ENCODE measurements at places on chromosomes 7 and 10. TPM values are rescaled to one million over a fixed set of nuclear protein-coding genes. Genes with fewer than 3 reads are reported as not detected.
A peak's percentile ranks its signal among the peaks of the same experiment; 100 is the strongest.

- no peak for DNase-seq
Measured at GRCh38 chr7:143048827-143049226, 3.3 kb upstream of the OR6V1 start.

DNA sequence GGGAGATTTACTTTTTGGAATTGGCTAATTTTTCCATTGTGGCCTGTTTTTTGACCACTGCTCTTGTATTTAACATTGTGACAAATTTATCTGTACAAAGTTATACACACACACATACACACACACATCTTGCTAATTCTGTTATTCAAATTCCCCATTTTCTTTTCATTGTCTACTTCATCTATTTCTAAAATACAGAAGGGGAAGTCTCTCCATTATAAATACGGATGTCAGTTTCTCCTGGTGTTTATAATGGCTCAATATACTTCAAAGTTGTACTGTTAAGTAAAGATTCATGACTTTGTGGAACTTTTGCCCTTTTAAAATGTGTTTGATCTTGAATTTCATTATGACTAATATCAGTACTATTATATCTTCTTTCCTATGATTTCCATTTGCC lies 81.0 kb downstream of the CNOT4 start:
- DNase-seq: no peak

- DNase-seq: no peak
Measured at GRCh38 chr7:107559864-107560263, 3.9 kb downstream of the COG5 start.

DNA sequence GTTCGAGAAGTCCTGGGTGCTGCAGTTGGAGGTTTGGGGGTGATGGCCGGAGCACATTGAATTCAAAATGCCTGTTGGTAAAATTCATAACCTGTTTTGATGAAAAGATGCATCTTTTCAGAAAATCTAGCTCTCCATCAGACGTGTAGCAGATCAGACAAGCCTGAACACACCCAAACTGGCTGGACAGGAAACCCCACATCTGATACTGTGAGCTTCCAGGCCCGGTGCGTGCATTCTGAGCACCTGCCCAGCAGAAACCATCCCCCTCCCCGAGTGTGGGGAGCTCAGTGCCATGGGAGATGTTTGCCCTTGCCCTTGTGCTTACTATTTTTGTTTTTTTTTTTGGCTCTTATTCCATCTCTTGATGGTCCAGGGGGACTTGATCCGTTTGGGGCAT lies 417.1 kb downstream of the TCERG1L start:
- no peak for DNase-seq

GRCh38 chr7:23394488-23395171 lies 75.7 kb downstream of the IGF2BP3 start:
- no peak for DNase-seq

GRCh38 chr7:126040114-126041045 lies 1110.8 kb upstream of the POT1 start:
- DNase-seq: no peak

- DNase-seq: no peak
Measured at GRCh38 chr7:39407723-39408122, 158.5 kb upstream of the YAE1 start.

DNA sequence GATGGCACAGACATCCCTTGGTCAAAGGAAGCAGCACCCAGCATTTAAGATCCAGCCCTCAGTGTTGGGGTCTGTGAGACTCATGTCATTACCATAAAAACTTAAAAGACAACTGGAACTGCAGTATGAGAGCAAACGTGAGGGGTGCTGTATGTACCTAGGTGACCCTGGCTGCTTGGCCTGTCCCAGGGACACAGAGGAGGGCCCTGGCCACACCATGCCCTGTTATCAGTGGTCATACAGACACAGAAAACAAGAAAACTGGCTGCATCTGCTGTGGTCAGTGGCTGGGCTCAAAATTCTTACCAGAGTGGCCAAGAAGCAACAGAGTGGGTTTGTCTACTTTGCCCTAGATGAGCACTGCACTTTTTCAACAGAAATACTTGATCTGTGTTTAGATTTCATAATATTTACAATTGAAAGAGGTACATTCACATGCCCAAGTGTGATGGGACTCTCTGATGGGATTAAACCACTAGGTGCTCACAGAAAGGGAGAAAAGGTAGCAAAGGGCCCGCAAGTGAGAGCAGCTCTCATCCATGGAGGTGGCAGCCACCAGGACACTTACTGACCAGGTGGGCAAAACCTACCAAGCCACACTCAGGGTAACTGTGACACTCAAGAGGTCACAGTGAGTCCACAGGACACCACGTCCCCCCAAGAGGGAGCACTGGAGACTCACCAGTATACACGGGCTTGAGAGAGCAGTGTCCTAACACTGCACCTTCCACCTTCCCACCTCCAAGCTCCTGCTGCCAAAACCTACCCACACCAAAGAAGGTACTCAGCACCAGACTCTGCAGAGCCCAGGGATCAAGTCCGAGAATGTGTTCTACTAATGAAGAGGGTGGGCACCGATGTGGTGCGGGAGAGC lies 68.1 kb upstream of the CAMK2B start:
- no peak for DNase-seq

DNA sequence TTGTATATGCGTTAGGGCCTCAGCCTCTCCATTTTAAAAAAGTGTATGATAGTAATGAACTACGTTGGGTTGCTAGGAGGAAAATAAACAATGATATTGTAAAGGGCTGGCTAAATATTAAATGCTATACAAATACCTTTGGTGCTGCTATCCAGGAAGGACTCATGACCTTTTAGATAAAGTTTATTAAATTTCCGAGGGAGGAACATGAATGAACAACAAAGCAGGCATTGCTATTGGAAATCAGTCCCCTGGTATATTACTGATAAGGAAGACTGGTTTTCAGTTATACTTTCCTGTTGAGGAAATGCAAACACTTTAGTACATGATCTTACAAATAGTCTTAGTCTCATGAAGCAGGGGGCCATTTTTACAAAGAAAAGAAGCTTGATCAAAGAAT lies 17.2 kb upstream of the AGR2 start:
- no peak for DNase-seq

DNA sequence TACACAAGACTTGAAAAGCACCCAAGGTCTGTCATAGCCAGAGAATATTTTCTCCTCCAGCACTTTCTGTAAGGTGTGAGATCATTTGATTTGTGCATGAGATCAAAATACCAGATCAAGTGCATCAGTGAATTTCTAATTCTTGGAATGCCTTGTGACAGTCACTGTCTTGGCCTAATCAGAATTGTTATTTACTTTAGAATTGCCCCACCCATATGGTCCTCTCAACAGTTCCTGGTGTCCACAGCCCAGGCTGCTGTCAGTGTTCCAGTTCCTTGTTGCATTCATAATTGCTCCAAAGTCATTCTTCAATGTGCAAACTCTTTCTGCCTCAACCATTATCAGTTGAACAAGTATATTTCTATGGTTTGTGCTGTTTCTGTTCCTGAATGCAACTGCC lies 770.2 kb downstream of the NRG3 start:
- no peak for DNase-seq

- no peak for DNase-seq
Measured at GRCh38 chr7:19020062-19020461, 97.4 kb downstream of the TWIST1 start.

DNA sequence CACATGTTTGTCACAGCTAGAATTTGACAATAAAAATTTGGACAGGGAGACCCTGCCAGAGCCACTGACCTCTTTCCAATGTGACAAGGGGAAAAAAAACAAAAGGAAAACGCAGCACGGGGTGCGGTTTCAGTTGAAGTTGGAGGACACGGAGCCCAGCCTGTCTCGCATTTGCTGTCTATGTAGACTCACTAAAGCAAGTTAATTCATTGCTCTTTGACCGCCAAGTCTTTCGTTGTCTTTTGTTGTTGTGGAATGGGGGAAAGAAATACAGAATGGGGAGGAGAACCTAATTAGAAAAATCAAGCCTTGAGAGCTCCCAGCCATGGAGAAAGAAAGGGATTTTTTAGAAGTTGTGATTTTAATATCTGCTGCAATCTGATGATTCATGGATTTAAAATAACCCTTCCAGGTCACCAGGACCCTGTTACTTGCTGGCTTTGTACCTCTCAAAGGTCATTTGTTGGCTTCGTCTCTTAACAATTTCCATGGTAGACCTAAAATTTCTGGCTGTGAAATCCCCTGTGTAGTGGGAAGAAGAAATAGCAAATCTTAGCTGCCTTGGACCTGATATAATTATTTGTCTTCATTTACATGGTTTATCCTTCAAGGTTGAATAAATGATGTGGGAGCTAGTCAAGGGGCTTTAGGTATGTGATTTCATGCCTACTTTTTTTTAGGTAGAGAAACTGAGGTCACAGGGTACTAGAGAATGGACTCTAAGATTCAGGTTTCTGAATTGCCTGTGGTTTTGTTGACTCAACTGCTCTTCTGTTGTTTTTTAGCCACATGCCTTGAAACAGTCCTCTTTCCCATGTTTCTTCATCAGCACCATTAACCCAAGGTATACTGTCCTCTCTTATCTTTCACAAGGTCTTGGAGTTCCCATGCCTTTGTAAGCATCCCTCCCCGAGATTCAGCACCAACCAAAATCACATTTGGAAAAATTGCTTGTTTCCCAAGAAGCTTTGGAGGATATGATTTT lies 78.7 kb downstream of the TCF7L2 start:
- no peak for DNase-seq

GRCh38 chr10:118793545-118793944 lies 38.8 kb upstream of the CACUL1 start:
- no peak for DNase-seq

DNA sequence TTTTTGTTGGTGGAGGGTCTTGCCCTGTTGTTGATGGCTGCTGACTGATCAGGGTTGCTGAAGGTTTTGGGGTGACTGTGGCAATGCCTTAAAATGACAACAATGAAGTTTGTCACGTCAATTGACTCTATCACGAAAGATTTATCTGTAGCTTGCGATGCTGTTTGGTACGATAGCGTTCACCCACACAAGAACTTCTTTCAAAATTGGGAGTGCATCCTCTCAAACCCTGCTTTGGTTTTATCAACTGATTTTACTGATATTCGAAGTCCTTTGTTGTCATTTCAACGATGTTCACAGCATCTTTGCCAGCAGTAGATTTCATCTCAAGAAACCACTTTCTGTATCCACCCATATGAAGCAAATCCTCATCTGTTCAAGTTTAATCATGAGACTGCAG lies 26.0 kb downstream of the NAMPT start:
- DNase-seq: no peak

- DNase-seq: no peak
Measured at GRCh38 chr7:47284691-47285635, 296.9 kb downstream of the TNS3 start.

DNA sequence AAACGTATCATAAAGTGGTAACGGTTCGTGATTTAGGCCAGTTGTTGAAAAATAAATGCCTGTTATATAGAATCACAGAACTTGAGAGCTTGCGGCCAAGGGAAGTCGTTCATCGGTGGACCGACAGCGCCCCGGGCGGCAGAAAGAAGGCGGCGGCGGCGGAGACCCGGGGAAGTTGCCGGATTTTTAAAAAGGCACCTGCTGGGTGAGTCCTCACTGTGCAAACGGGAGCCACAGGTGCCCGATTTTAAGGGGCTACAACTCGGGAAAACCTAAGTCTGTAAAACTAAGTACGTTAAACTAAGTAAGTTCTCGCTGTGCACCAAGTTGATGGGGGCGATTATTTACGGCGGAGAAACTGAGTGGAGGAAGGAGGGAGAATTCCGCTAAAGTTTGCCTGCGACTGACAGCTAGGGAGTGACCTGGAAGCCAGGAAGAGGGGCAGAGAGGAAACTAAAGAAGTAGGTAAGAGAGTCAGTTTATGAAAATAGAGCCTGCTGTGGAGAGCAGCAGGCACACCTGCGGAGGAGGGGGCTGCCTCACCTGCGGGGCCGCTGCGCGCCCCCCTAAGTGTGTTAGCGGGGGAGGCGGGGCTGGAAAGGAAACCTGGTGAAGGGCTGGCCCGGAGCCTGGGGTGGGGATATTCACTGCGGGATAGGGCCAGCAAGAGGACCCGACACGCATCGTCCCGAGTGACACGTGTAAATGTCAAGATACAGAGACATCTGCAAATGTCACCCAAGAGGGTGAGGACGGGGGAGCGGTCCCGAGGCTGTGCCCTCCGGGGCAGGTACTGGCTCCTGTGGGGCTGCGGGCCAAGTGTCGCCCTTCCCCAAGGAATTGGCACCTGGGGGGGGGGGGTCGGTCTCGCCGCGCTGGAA lies 996 bp downstream of the ADAM12 start:
- peak; percentile 49 for DNase-seq

DNA sequence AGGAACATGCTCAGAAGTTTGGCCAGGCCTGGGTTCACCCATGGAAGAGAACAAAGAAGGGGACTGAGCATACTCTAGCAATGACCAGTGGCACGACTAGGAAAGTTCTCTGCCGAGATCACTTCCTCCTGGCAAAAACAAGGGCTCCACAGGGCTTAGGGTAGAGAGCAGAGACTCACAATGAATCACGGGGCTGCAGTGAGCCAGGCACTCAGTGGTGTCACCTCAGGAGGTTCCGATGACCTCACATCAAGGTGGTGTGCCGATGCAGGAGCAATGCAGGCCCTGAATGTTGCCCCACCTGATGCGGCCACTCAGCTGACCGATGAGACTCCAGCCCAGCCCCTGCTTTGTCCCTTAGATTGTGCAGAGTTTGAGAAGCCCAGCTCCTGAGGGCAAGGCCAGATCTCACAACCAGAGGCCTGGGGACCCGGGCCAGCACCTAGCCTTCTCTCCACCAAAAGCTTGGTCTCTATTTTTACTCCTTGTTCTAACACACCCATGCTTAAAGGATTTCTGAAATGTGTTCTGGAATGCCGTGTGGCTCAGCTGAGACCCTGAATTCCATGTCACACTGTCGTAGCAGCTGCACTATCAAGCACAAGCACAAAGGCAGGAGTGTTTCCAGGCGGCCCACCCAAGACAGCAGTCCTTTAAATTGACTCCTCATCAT lies 60.9 kb downstream of the COBL start:
- no peak for DNase-seq

DNA sequence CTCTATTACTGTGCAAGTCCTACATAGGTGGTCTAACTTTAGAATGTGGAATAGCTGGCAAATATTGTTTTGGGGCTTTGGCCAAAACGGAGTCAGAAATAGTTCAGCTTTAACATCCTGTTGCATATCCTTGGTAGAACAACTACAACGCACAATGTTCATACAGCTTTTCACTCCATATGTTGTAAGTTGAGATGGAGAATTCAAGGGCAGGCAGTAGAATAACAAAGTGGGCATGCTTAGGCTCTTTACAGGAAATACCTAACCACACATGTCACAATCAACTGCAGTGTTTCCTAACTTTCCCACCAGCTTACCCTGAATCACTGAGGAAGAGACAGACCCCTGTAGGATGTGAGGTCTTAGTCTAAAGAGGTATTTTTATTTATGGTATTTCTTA lies 122.3 kb downstream of the PPP1R3A start:
- no peak for DNase-seq

Gene CALU
- 39.9 TPM for polyA plus RNA-seq

Gene C10orf90
- polyA plus RNA-seq: not detected

Gene SYCE1
- 0.44 TPM for polyA plus RNA-seq

Gene NEUROD6
- polyA plus RNA-seq: not detected

Gene TRIM50
- polyA plus RNA-seq: 0.15 TPM

Gene FAM20C
- 24.0 TPM for polyA plus RNA-seq

Gene MAPK8
- 8.0 TPM for polyA plus RNA-seq

Gene FLNC
- polyA plus RNA-seq: 1,054 TPM

Gene SYT15B
- 0.37 TPM for polyA plus RNA-seq

Gene CTTNBP2
- 1.3 TPM for polyA plus RNA-seq

All from heart right ventricle (tissue), 16 donors.